ENCODE measurements at places on chromosomes 4 and X.

DNA sequence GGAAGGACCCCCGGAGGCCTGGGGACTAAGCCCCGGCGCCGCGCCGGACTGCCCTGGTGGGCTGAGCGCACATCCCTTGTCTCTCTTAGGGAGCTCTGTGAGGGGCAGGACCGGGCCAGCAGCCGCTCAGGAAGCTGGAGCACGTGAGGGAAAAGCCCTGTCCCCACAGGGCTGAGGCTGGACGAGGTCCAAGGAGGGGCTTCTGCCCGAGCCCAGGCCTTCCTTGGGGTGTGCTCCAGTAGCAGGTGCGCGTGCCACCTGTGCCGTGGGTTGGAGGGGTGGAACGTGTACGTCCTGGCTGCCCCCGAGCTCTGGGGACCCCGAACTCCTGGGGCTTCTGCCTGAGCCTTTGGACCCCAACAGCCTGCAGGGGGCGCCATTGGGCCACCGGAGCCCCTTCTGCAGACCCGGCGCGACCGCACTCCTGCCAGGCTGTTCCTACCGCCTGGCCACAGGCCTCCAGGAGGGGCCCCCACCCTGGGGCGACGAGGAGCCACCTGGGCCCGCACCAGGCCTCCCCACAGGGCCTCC lies 27.2 kb downstream of the TACC3 start:
- DNase-seq, result peak; percentile 67

GRCh38 chr4:1822568-1823544 lies 29.8 kb downstream of the FGFR3 start:
- no peak for DNase-seq

- no peak for DNase-seq
Observed at GRCh38 chr4:66300336-66300934, 630.1 kb upstream of the EPHA5 start.

DNA sequence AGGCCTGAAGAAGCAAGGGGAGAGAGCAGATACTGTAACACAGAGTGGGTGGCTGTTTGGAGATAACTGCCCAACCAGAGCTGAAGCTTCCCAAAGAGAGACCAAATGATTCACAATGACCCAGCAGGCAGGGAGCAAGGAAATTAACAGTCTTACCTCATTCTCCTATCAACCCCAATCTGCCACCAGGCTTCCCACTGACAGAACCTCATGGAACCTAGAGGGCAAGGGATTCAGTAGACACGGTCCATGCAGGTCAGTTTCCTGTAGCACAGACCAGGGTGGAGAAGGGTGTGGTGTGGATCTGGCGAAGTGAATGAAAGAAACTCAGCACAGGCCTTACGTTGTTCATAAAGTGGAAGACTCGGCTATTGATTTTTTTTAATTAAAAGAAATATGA lies 60.7 kb upstream of the ALB start:
- DNase-seq, result no peak

All from CD4-positive, CD25-positive, alpha-beta regulatory T cell (primary cell).